ENCODE measurements at places on chromosomes 4 and X.
A peak's percentile ranks its signal among the peaks of the same experiment; 100 is the strongest.

DNA sequence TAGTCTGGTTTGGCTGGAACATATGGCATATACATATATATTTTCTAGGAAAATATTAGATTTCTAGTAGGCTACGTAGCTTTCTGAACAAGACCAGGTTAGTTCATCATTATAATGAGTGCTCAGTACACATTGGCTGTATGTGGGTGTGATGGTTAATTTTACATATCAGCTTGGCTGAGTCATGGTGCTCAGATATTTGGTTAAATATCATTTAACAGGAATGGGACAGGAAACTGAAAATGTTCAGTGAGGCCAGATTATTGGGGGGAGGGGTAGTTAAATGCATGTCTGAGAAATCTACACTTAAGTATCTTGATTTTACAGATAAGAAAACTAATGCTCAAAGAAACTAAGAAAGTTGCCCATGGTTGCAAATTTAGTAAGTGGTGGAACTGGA, 160.1 kb downstream of the RBMX2 start:
- DNase-seq: no peak

DNA sequence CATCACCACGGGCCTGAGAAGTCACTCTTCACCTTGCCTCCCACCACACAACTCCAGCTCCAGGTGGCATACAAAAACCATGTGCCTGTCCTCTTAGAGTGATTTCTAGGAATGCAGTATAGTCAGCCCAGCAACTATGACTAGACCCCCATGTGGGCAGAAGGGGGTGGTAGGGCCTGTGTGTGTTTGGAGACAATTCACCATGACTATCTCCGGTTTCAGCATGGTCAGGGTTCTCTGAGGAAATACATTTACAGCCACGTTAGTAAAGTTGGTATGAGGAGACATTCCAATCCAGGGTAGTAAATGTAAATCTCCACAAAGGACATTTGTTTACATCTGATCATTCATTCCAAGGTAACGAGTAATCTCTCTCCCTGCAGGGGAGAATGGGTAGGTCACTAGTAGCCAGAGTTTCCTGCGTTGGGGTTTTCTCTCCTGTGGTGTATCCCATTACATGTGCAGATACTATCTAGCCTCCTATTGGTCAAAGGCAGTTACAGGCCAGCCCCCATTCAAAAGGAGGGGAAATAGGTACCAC, 4.2 kb upstream of the MTMR1 start:
- no peak for DNase-seq

DNA sequence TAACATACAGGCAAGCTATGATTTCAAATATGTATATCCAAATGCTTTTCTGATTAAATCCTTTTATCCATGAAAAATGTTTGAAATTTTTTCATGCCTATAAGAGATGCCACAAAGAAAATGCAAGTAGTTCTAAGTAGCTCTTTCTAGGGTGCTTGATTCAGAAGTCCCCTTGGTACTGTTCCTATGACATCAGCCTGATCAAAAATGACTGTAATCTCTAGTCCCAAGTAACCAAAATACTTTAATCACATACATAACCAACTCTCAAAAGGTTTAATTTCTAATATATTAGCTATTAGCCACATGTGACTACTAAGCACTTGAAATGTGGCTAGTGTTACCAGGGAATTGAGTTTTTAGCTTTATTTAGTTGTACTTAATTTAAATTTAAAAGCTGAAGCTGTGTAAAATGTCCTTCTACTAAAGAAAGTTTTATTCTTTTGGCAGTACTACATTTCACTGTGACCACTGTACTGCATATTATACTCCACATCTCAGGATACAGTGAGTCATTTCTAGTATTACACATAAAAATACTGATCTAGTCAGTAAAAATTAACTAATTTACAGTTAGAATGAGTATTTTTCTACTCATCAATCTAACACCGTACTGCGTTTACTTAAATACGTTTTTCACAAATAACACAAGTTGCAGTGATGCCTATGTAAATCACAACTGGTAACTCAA, 33.9 kb downstream of the FBXW7 start:
- DNase-seq: no peak

DNA sequence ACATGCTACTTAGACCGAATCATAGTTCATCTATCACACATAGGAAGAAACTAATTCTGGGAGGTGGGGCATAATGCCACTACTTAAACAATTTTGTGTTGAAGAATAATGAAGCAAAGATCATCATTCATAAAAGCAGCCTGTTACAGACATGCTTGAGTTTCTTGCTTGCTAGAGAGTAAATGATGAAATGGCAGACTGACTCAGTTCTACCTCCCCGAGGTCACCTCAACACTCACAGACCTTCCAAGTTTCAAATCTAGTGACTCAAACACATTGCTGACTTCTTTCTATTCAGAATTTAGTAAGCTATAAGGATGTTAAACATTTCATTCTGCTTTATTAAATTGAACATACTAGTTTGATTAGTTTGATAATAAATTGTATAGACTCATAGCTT, 636.5 kb upstream of the FRG1 start:
- no peak for DNase-seq

GRCh38 chr4:3285558-3286334, 7.1 kb upstream of the RGS12 start:
- no peak for DNase-seq

GRCh38 chrX:39930786-39931528, 166.8 kb downstream of the BCOR start:
- DNase-seq: no peak

DNA sequence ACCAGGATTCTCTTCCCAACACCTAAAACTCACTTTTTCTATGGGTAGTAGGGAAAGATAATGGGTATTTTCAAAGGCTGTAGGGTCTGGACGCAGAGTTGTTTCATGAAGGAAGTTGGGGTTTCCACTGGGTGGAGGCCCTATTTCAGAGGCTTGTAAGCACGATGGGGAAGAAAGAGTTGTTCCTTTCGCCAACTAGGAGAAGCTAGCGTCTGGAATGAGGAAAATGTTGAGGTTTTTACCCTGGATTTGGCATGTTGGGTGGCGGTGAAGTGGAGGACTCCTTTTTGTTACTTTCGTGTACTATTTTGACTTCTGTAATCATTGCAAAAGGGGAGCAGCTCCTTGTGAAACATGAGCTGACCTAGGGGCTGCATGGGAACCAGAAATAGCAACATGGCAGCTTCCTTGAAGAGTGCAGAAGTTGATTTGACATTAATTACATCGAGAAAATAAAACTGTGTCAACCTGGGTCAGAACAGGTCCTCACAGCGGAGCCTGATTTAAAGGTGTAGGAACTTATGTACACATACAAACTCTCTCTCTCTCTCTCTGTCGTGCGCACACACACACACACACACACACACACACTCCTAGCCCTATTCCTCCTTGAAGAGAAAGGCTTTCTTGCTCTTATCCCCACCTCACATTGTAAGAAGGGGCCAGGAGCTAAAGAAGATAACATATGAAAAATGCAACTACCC, 19.1 kb downstream of the VSIG4 start:
- no peak for DNase-seq

GRCh38 chr4:65461781-65462180, 208.5 kb downstream of the EPHA5 start:
- DNase-seq: no peak

DNA sequence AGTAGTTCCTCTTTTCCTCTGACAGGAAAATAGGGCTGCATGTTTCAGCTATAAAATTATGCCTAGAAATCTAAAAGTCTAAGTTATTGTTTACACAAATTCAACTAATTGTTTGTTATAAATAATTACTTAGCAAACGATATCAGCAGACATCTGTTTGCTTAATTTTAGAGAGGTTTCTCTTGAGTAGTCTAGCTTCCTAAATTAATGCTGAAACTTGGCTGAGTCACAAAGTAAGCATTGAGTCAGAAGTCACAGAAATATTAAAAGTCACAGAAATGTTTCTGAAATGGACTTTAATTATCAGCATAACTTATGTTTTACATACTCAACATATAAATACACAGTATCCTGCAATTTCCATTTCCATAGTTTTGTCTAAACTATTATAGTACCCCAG, 1044.0 kb downstream of the CCSER1 start:
- no peak for DNase-seq

- no peak for DNase-seq
These were observed 28.6 kb downstream of the AFAP1 start for GRCh38 chr4:7910952-7911578.

GRCh38 chr4:184745831-184746795, 12.2 kb upstream of the CENPU start:
- DNase-seq: peak; percentile 64

- DNase-seq: no peak
These were observed at the start of gene GLRA2 for GRCh38 chrX:14529290-14529989. Gene GLRA2, plus strand, starts transcription at chrX:14529536. Its CDS starts 522 bp downstream, at chrX:14530058.

- DNase-seq: no peak
These were observed 221.1 kb upstream of the DIPK2B start for GRCh38 chrX:45421806-45422205.

GRCh38 chrX:131394384-131394783, 105.3 kb upstream of the IGSF1 start:
- DNase-seq: no peak

- DNase-seq: no peak
These were observed 229.1 kb upstream of the FSTL5 start for GRCh38 chr4:162392946-162393345.

GRCh38 chr4:83731609-83732008, 195.7 kb downstream of the GPAT3 start:
- no peak for DNase-seq

DNA sequence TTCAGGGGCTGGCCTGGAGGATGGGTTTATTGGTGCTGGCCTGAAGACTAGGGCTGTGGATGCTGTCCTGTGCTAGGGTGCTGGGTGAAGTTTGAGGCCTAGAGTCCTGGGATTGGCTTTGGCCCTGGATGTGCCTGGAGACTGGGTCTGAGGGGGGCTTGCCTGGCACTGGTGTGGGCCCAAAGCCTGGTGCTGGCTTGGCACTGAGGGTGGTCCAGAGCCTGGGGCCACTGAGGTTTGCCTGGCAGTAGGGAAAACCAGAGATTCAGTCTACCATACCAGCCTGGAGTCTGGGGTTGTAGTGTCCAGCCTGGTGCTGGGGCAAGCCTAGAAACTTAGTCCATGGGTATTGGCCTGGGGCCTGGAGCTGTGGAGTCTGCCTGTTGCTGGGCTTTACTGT, 16.6 kb downstream of the BMP15 start:
- DNase-seq: no peak

- no peak for DNase-seq
These were observed 53.8 kb upstream of the BMP2K start for GRCh38 chr4:78722320-78722719.

DNA sequence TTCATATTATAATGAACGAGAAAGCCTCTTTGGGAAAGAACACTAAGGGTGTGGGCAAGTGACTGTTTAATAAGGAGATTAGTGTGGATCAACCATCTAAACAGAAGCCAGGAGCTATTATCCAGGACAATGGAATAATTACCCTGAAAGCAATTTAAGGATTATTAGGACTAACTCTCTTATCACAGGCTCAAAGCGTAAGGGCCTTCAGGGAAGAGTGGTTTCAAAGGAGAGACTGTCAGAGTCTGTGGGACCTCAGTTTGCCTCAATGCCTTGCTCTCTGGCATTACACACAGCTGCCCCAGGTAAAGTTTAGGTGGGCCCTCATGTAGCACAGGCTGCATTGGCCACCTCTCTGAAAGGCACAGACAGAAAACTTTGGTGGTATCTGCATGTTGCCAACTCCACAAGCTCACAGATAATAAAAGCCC, 717.2 kb upstream of the ADGRL3 start:
- DNase-seq: no peak
